Left colon (tissue), 2 donors: ENCODE measurements at places on chromosomes 3 and 15.

GRCh38 chr15:28960979-28961378 lies 75.2 kb downstream of the APBA2 start:
- DNase-seq = no peak

DNA sequence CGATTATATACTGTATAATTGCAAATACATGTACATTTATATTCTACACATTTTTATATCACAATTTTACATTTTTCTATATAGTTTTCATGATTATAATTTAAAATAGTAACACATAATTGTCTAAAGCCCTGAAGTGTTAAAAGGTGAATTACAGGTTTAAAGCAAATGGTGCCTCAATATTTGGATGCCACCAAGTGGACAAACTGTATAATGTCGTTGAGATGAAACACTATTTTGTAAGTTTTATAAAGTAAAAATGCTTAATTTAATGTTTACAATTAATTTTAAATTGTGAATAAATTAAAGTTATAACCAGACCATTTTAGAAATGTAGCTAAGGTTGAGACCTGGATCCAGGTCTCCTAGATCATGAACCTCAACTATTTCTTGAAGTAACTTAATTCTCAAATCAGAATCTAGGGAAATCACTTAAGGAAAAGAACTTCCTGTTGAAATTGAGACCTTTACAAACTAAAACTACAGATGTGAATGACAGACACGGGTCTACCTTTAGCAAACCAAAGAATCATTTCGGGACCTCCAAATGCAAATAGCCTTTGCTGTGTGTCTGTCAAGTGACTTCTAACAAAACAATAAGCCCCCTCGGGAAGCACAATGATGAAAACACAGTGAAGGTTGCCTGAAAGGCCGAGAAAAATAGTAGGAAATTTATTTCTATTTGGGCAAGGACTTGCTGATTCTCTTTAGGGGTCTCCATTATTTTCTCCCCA lies 37.8 kb downstream of the EHHADH start:
- no peak for DNase-seq

DNA sequence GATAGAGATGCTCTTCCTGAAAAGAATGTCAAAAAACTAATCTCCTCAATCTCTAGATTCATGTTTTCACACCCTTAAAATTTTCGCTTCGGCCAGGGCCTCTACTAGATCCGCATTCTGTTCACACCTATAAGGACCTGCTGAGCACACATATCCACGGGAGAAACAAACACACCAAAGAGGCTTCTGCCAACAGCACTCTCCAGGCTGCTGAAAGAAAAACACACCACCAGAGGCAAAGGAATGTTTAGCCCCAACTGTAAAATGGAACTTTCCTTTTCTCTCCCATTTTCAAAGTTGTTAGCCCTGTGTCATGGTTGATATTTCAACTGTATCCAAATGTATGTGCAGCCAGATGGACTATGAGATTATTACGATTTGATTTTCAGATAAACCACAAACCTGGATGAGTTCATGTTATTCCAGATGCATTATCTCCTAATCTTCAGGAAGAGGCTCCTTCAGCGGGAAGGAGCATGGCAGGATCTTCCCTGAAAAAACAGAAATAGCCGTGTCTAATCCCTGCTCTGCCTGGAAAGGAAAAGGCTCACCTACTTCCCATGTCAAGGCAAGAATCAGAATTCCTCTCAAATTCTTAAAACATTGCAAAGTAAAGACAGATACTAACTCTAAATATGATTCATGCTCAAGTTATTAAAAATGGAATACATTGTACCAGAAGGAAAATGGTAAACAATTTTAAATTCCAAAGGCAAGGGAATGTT lies 442.7 kb upstream of the NR2F2 start:
- no peak for DNase-seq

- DNase-seq = no peak
Measured at GRCh38 chr3:174776123-174776522, 83.0 kb upstream of the NAALADL2 start.

- no peak for DNase-seq
Measured at GRCh38 chr3:72633534-72633933, 214.7 kb downstream of the SHQ1 start.

DNA sequence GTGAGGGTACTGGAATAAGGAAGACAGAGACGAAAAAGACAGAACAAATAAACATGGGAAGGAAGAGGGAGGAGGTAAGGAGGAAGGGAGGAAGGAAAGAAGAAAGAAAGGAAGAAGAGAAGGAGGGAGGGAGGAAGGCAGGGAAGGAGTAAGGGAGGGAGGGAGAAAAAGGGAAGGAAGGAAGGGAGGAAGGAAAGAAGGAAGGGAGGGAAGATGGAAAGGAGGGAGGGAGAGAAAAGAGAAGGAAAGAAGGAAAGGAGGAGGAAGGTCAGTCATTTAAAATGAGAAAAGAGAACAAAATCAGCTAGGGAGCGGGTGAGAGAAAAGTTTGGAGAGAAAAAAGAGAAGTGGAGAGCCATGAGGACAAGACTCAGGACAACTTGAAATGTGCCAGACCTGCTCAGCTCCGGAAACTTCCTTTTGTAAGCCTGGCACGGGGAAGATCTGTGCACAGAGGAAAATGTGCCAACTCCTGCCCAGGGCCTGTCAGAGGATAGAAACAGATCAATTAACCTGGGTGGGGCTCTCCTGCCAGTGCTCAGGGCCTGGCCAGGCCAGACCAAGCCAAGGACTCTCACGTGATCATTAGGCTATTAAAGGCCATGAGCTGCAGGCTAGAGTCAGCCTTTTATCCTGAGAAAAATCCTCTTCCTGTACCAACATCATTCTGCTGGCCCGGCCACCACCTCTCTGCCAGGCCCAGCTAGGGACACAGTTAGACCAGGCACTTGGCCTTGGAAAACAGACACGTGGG lies 50.1 kb upstream of the BCL6 start:
- peak; percentile 58 for DNase-seq

DNA sequence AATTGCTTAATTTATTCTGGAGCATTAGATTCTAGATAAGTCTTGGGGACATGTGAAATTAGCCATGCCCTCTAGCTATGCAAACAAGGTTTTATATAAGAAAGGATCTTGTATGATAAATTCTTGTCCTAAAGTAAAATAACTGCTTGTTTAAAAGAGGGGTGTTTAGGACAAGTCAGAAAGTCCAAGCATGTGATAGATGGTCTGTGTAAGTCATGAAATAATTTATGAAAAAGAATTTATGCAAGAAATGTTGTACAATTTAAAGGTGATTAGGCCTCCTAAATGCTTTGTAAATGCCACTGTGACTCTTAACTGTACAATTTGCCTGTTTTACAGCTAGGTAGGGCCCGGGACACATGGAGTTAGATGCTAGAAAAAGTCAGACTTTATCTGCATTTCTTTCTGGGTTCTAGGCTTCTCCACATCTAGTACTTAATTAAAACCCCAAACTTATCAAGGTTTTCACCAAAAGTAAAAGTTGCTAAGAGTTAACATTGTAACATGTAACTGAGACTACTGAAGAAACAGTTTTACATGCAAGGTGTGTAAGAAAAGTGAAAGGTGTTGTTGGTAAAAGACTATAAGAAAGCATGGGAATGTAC lies 13.2 kb downstream of the LINS1 start:
- no peak for DNase-seq

GRCh38 chr3:94234177-94234788 lies 171.4 kb downstream of the NSUN3 start:
- DNase-seq = no peak

DNA sequence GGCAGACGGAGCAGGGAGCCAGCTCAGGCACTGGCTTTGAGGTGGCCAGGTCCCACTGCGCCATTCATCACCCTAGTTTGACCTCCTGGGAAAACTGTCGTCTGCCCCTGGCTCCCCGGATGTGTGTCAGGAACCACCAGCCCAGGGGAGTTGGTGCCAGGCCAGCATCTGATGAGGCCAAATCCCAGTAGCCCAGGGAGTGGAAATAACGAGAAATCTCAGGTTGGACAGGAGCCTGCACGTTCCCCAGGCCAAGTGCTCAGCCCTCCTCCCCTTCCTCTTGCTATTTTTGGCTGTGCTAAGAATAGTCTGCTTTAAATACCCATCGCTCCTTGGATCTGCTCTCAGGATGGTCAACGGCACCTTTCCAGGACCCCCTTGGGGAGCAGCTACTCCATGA lies 93.1 kb upstream of the RPL32 start:
- no peak for DNase-seq

- no peak for DNase-seq
Measured at GRCh38 chr15:87357637-87358313, 898.8 kb downstream of the NTRK3 start.

DNA sequence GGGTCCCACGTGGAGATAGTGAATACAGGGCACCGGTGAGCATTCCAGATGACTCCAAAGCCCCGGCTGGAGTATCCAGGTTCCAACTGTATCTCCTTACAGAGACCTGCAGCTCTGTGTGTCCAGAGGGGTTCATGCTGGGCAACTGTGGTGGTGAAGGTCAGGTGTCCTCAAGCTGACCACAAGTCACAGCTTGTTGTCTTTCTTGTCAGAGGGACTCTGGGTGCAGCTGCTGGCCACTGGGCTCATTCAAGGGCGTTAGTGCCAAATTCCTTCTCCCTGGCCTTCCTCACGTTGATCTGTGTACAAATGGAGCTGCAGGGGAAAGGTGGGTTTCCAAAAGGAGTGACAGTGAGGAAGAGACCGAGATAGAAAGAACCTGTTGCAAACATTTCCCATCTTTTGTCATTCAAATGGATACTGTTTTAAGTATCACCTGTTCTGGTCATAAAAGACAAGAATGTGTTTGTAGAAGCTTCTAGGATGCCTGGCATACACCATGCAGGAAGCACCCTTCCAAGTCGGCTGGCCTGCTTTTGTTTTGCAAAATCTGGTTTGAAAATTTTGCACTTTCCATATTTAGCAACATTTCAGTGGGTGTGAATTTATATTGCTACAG lies 52.5 kb downstream of the CEMIP start:
- DNase-seq = no peak

GRCh38 chr3:33092496-33093254 lies 4.3 kb downstream of the GLB1 start:
- DNase-seq = no peak

- DNase-seq = no peak
Measured at GRCh38 chr3:94256888-94257813, 194.3 kb downstream of the NSUN3 start.

- DNase-seq = peak; percentile 30
Measured at GRCh38 chr3:57557085-57557537, 1.0 kb downstream of the PDE12 start.

DNA sequence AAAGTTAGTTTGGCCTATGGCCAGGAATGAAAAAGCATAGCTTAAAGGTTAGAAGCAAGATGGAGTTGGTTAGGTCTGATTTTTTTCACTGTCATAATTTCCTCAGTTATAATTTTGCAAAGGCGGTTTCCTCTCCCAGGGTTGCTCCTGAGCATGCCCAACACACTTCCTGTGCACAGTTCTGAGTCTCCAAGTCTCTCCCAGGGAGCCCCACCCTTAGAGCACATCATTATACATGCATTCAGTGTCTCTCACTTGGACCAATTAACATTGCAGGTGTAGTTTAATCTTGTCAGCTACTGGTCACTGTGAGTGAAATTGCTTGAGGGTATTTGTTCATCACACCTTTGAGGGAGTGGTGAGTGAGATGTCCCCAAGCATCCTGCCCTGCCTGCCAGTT lies 96.0 kb upstream of the ATP10A start:
- DNase-seq = no peak

GRCh38 chr15:67783303-67783702 lies 42.0 kb upstream of the SKOR1 start:
- no peak for DNase-seq

DNA sequence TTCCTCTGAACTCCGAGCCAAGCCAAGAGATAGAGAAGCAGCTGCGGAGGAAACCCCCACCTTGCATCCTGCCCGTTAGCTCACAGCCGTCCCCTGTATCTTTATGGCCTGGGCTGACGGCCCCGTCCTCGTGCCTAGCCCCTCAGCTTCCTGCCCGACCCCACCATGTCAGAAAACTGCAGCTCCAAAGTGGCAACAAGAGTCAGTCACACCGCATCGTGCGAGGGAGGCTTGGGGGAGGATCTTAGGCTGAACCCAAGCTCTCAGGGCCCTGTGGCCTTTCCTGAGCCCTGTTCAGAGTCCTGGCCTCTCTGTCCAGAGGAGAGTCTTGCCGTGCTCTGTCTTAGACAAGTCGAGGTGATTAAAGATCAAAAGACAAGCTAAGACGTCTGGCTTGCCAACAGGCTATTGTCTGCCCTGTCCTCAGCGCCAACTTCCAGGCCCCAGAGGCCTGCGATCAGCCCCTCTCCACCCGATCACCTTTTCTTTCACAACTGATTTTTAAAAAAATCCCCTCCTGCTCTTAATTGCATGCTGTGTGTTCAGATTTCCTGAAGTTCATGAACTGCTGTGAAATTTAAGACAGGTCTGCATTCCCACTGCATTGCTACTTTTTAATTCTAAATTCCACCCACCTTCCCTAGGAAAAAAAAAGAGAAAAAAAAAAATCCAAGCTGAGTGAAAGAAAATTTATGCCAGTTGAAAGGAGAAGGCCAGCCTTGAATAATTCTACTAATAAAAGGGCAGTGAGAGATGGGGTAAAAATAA lies 89.7 kb upstream of the WNT5A start:
- DNase-seq = no peak

GRCh38 chr3:46742992-46743585 lies 25.4 kb upstream of the PRSS50 start:
- no peak for DNase-seq

DNA sequence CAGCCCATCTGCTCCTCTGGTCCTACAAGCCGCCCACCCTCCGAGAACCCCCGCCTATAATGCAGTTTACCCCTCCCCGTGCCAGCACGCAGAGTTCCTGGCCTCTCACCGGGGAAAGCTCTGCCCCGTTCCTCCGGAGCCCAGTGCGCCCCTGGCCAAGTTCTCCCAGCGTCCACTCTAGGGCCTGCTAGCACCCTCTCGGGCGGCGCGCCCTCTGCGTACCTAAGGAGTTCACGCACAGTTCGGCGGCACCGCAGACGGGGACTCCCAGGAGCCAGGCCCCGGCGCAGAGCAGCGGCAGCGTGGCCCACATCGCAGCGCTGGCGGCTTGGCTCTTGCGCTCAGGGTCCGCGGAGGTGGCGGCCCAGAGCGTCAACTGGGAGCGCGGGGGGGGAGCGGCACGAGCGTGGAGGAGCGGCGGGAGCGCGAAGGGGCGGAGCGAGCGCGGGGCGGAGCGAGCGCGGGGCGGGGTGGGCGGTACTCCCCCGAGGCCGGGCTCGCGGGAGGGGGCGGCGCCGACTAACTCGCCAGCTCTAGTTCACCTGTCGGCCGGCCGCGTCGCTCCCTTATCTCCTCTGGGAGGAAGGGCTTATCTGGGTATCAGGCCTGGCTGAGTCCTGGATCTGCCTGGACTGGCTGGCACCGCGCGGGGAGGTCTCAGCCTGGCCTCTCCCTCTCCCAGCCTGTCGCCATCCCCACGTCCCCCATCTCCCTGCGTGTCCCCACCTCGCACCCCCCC lies at the start of gene CTSH:
Gene CTSH (minus strand): TSS at position 378 of the 739 bp plus-strand sequence. CDS start 65 bp downstream, at position 313.
- peak; percentile 94 for DNase-seq

DNA sequence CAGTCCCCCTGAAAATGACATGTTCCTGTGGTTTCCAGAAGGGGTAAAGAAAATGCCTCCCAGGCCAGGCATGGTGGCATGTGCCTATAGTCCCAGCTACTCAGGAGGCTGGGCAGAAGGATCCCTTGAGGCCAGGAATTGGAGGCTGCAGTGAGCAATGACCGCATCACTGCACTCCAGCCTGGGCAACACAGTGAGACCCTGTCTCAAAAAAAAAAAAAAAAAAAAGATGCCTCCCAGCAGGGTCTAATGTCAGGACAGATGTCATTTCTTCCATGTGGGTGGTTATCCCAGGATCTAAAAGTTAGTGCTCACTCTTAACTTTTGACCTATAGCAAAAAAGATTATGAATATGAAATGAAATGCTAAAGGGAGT lies 13.4 kb downstream of the LCMT2 start:
- DNase-seq = no peak

- DNase-seq = no peak
Measured at GRCh38 chr3:159448902-159449301, 539.7 kb upstream of the IL12A start.

GRCh38 chr15:91216000-91216399 lies 115.9 kb downstream of the SV2B start:
- no peak for DNase-seq
